ENCODE measurements at places on chromosomes 7 and 10. TPM values are rescaled to one million over a fixed set of nuclear protein-coding genes. Genes with fewer than 3 reads are reported as not detected.

DNA sequence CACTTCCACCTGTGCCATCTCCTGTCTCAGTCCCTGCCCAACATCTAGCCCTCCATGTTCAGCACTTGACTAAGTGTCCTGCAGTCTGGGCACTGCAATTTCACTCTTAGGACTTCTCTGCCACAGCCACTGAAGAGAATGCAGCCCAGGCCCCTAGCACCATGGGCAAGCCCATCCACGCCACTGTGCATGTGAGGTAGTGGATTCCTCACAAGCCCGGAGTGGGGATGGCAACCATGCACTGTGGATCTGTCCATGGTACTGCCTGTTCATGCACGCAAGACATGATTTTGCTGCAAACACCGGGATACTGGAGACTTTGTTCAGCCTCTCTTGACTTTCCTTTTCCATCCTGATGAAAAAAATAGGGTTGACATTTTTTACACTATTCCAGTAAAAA, 12.3 kb downstream of the DDC start:
- no peaks in the 10 kb centered on the region for H3K27me3 ChIP-seq
- no peak for DNase-seq
- no peak overlapping the region for H3K27ac ChIP-seq
- no peak overlapping the region for H3K4me3 ChIP-seq

DNA sequence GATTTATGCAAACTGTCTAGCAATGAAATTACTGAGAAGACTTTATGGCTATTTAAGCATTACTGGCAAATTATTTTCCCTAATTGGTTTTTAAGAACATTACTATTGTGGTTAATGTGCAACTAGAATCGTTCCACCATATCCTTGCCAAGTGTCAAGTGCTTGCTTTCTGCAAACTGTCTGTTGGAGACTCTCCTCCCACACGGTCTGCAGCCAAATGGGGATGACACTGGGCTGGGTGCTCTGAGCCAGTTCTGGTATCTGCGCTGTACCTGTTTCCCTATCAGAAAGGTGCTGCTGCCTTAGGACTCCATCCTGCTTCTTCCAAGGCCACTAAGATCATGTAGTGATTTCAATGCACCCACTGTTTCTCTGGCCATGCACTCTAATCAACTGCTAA, 110.4 kb downstream of the RAMP3 start:
- no peaks in the 10 kb centered on the region for H3K4me1 ChIP-seq
- no peaks in the 10 kb centered on the region for H3K27me3 ChIP-seq
- H3K36me3 ChIP-seq = no peaks in the 10 kb centered on the region
- no peak for DNase-seq
- no peak overlapping the region for H3K4me3 ChIP-seq

DNA sequence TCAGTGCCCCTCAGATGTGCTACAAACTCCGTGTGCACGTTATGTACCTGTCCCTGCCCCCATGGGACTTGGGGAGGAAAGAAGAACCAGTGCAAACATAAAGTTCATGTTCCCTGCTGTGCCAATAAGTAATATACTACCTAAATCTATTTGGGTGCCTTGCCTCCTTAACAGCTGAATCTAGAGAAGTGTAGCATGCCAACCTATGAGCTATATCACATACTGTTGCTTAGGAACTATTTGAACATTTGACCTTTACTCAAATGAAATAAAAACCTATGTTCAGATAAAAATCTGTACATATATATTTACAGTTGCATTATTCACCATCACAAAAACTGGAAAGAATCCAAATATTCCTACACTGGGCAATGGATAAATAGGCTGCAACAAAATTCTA, 9.8 kb downstream of the POT1 start:
- H3K36me3 ChIP-seq = peaks cover 2% of the 10 kb centered on the region
- H3K27ac ChIP-seq = no peak overlapping the region
- no peak for DNase-seq
- H3K4me3 ChIP-seq = no peak overlapping the region
- H3K4me1 ChIP-seq = no peaks in the 10 kb centered on the region

GRCh38 chr10:129949891-129950291, 14.2 kb downstream of the EBF3 start:
- H3K4me3 ChIP-seq = no peak overlapping the region
- H3K4me1 ChIP-seq = no peaks in the 10 kb centered on the region
- no peaks in the 10 kb centered on the region for H3K36me3 ChIP-seq

DNA sequence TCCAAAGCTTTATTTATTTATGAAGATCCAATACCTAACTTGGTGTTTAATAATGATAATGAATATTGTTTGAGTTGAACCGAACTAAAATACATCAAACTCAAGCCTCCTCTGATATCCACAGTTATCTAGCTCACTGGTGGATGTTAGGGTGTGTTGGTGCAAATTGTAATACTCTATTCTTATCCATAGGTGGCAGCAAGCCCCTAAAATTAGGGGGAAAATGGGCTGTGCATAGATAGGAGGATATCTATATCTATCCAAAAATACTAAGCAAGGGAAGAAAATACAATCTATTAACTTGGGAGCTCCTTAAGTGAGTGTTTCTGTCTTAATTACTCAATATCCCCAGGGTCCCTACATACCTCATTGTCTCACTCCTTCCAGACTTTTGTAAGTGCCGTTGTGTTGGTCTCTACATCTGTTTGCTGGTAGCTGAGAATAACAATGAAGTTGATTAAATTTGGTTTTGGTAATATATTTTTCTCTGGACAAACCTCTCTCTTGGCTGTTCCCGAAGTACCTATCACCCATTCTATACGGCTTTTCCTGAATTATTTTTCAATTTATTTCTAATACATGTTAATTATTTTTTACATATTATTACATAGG, 55.0 kb upstream of the VWDE start:
- H3K4me1 ChIP-seq = no peaks in the 10 kb centered on the region
- H3K4me3 ChIP-seq = no peak overlapping the region
- no peaks in the 10 kb centered on the region for H3K36me3 ChIP-seq
- no peak for DNase-seq
- H3K27ac ChIP-seq = no peak overlapping the region
- H3K27me3 ChIP-seq = no peaks in the 10 kb centered on the region

GRCh38 chr10:96500519-96500918, 13.2 kb downstream of the TLL2 start:
- no peaks in the 10 kb centered on the region for H3K27me3 ChIP-seq
- H3K4me1 ChIP-seq = no peaks in the 10 kb centered on the region
- no peaks in the 10 kb centered on the region for H3K36me3 ChIP-seq

DNA sequence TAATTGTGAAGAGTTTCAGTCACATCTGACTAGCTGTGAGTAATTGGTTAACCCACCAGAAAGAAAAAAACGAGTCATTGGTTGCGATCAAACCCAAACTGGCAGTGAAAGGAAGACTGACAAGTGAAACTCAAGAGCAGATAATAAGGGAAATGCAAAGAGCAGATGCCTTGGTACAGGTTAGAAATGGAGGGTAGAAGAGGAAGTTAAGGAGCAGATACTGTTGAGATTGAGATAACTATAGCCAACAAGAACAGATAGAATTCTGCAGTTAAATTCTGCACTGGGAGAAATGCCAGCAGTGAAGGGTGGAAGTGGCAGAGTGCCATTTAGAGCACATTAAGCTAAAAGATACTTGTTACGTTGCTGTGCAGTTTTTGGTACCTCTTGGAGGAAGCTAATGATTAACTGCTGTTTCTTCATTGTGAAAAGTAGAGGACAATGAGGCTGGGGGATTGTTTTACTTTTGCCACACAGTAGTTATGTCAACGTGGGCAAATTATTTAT, 65.8 kb downstream of the CDK13 start:
- DNase-seq = no peak
- H3K4me1 ChIP-seq = peaks cover 26% of the 10 kb centered on the region
- H3K27ac ChIP-seq = no peak overlapping the region
- H3K4me3 ChIP-seq = no peak overlapping the region

DNA sequence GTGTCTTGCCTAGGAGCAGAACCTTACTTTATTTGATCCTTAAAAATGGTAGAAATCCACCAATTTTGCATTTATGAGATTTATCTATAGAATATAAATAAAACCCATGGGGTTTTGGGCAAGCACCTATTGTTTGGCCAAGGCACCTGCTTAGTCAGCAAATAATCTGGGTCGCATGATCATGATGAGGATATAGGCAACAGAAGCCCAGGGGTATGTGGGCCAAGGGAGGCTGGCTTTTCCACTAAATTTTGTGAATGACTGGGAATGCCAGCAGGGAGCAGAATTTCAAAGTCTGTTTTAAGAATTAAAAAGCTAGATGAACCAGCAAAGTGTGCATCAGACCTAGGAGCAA, 17.3 kb downstream of the SCRN1 start:
- H3K4me1 ChIP-seq = no peaks in the 10 kb centered on the region
- no peak overlapping the region for H3K4me3 ChIP-seq
- no peaks in the 10 kb centered on the region for H3K36me3 ChIP-seq
- no peak overlapping the region for H3K27ac ChIP-seq
- DNase-seq = no peak

GRCh38 chr10:30503700-30504266, 69.8 kb downstream of the MAP3K8 start:
- no peaks in the 10 kb centered on the region for H3K36me3 ChIP-seq
- no peaks in the 10 kb centered on the region for H3K4me1 ChIP-seq
- peaks cover 3% of the 10 kb centered on the region for H3K27me3 ChIP-seq
- no peak for DNase-seq
- H3K27ac ChIP-seq = no peak overlapping the region

DNA sequence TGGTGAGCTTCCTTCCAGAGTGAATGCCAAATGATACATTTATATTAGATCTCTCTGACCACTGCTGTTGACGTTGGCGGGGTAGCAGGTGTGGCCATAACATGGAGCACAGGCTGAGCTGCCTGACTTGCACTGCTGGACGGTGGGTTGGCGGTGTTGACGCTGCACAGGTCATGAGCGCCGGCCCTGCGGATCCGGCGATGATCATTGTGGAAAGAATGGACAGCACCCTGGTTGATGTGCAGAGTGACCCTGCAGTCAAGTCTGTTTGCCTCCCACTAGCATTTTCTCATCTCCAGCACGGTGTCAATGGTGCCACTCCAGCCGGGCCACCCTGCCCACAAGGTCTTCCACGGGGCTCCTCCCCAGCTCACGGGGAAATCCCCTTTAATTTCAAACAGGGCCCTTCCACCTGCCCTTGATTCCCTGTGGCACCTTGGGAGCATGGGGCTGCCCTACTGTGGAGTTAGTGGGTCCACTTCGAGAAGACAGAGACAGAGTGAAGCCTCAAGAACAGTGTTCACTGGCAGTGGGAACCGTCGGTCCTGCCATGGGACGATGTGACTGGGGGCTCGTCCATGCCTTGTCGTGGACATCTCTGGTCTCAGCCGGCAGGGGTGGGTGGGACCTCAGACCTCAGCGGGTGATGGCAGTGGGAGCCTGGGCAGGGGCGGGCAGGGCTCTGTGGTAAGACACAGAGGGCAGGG, 613.5 kb downstream of the PTPRN2 start:
- no peaks in the 10 kb centered on the region for H3K4me1 ChIP-seq
- no peak overlapping the region for H3K4me3 ChIP-seq
- H3K27ac ChIP-seq = no peak overlapping the region
- no peaks in the 10 kb centered on the region for H3K36me3 ChIP-seq
- no peaks in the 10 kb centered on the region for H3K27me3 ChIP-seq

DNA sequence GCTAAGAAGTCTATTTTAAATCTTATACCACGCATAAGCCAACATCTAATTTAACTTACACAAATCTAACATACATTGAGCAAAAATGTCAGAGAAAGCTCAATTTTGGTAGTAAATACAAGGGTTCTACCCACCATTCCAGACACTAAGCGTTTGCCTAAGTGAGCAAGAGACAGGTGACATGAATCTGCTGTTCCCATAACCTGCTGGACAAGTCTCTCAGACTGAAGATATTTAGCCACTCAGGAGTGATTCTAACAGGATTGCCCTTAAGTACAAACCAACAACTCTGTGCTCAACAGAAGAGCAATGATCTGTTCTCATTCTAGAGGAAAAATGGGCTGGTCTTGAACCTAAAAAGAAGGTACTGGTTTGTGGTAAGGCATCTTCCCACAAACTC, 18.8 kb downstream of the EZH2 start:
- DNase-seq = no peak
- no peaks in the 10 kb centered on the region for H3K36me3 ChIP-seq
- H3K4me1 ChIP-seq = no peaks in the 10 kb centered on the region
- no peak overlapping the region for H3K27ac ChIP-seq

DNA sequence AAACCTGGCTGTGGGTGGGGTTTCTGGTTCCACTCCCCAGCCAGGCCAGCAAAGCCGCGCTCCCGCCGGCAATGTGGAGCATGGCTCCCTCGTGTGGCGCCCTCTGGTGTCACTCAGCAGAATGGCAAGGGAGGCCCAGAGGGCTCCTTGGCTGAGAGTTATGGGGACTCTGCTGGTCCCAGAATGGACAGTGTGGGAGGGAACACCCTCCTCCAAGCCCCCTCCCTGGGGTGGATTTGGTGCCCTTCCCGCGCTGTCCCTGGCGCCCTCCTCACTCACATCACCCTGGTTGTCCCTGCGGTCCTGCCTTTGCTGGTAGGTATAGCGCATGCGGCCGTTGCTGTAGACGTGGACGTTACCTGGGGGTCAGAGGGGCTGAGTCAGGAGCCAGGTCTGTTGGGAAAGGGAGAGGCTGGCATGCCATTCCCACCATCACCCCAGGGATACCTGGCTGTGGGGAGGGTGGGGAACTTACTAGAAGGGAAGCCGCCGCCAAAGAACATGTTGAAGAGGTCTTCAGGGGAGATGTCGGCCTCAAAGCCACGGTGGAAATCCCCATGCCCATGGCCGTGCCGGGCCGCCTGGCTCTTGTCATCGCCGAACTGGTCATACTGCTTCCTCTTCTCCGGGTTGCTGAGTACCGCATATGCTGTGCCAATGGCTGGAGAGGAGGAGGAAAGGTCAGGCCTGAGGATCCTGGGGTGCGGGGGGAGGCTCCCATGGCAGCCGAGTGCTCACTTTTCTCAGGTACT, 14.0 kb downstream of the DNAJB12 start:
- H3K4me3 ChIP-seq = no peak overlapping the region
- no peak overlapping the region for H3K27ac ChIP-seq
- DNase-seq = peak; percentile 79
- H3K36me3 ChIP-seq = peaks cover 16% of the 10 kb centered on the region
- H3K27me3 ChIP-seq = no peaks in the 10 kb centered on the region

- H3K4me3 ChIP-seq = no peak overlapping the region
- no peak overlapping the region for H3K27ac ChIP-seq
- no peaks in the 10 kb centered on the region for H3K27me3 ChIP-seq
- peaks cover 55% of the 10 kb centered on the region for H3K36me3 ChIP-seq
These were observed 7.7 kb downstream of the GIGYF1 start for GRCh38 chr7:100686201-100686821.

GRCh38 chr10:72316748-72317435, 37.8 kb downstream of the DNAJB12 start:
- H3K27me3 ChIP-seq = no peaks in the 10 kb centered on the region
- peaks cover 53% of the 10 kb centered on the region for H3K4me1 ChIP-seq
- peak; percentile 65 for DNase-seq
- no peak overlapping the region for H3K4me3 ChIP-seq
- peak overlapping the region; percentile 91 for H3K27ac ChIP-seq
- no peaks in the 10 kb centered on the region for H3K36me3 ChIP-seq

The CYP3A7 gene
- total RNA-seq = 2,448 TPM

The ATOH7 gene
- not detected for total RNA-seq

The GLI3 gene
- 0.28 TPM for total RNA-seq

The C10orf105 gene
- under 0.01 TPM for total RNA-seq

The GIMAP7 gene
- total RNA-seq = 4.8 TPM

The RBM20 gene
- total RNA-seq = 0.05 TPM

The CXCL12 gene
- total RNA-seq = 32.4 TPM

The SLC13A4 gene
- 0.17 TPM for total RNA-seq

The NME8 gene
- 0.09 TPM for total RNA-seq
